ENCODE measurements at places on chromosomes 5 and 9.

- DNase-seq: no peak
These were observed 66.6 kb downstream of the DENND1A start for GRCh38 chr9:123863164-123863855.

DNA sequence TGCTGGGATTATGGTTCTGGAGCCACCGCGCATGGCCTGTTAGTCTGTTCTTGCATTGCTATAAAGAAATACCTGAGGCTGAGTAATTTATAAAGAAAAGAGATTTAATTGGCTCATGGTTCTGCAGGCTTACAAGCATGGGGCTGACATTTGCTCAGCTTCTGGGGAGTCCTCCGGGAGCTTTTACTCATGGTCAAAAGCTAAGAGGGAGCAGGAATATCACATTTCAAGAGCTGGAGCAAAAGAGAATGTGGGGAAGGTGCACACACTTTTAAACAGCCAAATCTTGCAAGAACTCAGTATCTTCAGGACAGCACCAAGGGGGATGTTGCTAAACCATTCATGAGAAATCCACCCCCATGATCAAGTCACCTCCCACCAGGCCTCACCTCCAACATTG, 12.1 kb downstream of the JAK2 start:
- no peak for DNase-seq

DNA sequence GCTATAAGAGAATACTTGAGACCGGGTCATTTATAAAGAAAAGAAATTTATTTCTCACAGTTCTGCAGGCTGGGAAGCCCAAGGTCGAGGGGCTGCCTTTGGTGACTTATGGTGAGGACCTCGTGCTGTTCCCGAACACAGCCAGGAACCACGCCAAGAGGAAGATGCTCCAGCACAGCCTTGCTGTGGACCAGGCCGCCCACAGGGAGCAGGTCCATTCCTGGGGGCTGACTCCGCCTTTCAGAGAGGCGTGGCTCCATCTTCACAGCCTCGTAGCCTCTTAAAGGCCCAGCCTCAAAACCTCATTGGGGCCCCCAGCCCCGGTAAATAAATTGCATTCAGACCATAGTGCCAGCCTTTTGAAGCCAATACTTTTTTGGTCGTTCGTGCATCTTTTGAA, 93.5 kb upstream of the CACNA1B start:
- no peak for DNase-seq

DNA sequence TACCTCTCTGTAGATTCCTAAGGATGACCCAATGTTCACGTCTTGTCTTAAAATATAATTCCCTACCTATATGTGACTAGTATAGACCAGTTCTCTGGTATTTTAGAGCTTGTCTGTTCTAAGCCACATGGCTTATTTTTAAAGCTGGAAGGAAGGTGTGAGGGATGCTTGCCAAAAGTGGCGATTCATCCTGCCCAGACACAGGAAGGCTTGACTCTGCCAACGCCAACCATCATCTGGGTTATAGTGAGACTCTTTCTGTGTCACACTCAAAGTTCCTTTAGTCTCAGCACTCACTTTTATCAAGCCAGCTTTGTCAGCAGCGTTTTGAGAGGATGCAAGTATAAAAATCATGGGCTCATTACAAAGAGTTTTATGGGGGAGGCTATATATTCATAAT, 500.0 kb downstream of the PTPRD start:
- no peak for DNase-seq

DNA sequence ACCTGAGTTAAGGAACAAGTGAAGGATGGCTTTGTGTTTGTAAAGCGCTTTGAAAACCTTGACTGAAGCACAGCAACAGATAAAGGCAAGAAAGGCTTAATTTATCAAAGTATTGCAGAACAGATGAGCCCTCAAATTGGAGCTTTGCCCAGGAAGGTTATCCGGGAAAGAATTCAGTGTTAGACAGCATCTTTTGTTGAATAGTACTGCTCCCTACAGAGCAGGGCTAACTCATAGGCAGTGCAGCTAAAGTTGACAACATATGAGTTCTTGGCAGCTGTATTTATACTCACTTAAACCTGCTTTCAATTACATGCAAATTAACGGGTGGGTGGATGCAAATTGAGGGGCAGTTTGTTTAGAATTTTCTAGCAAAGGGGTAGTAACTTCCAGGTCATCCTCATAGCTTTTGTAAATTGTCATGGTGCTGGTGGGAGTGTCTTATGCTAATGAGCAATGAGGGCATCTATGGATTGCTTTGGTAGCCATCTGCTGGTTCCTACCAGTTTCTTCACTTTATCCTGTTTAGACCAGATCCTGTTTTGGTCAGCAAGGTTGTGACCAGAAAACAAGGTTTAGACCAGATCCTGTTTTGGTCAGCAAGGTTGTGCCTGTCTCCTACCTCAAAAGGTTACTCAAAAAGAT, 105.8 kb downstream of the GDA start:
- DNase-seq: no peak

DNA sequence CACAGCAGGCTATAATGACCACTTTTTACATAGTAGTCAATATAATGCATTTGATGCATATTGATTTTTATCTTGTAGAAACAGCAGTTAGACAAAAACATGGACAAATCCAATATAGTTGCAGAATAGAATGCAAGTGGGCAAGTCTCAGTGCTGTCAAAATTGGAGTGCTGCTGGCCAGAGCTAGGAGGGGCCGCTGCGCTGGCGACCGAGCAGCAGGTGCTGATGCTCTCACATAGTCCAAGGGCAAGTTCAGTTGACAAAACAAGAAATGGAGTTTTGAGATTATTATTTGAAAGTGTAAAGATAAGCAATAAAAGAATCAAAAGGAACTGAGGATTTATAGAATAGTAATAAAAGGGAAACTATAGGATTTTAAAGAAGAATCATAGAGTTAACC, 60.6 kb upstream of the CDK20 start:
- no peak for DNase-seq

DNA sequence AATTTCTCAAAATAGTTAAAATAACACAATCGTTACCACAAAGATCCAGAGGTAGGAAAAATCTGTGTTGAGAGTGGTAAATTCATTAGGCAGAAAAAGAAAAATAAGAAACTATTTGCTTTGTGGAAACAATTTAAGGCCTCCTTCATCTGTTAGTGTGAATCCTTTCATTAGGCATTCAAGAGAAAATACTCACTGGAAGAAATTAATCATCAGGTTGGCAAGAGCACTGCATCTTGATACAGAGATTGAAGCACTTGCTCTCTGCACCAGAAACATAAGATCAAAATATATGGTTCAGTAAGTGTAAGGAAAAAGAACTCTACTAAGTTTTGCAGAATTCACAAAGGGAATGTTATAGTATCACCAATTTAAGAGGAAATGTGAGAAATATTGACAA, 44.4 kb downstream of the TTC39B start:
- DNase-seq: no peak

DNA sequence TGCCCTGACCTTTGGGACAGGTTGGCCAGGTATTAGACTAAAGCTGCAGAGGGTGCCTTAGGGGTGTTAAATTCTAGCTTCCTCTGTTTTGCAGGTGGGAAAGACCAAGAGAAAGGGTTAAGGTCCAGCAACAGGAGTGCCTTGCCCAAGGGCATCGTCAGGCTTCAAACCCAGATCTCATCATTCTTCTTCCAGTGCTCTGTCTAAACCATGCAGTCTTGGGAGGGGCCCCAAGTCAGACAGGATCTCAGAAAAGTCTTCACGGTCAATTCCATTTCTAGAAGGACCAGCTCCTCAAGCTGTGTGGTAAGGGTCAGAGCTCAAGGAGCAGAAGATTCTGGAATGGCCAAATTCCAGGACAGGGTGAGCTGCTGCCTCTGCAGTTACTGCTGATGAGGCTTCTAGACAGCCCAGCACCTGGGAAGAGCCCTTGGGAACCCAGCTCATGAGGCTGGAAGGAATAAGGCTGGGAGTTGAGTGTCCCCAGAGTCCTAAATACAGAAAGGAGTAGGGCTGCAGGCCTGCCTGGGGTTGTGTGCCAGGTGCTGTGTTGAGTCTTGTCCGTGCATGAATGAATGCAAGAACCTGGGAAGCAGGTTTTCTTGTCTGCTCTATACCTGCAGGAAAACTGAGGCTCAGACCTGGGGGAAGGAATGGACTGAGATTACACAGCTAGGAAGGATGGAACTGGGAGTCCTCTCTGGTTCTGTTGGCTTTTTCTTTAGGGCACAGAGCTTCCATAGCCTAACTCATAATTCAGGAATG, 69.3 kb downstream of the WWC1 start:
- no peak for DNase-seq

GRCh38 chr5:137342764-137343163, 156.4 kb downstream of the SPOCK1 start:
- DNase-seq: no peak

DNA sequence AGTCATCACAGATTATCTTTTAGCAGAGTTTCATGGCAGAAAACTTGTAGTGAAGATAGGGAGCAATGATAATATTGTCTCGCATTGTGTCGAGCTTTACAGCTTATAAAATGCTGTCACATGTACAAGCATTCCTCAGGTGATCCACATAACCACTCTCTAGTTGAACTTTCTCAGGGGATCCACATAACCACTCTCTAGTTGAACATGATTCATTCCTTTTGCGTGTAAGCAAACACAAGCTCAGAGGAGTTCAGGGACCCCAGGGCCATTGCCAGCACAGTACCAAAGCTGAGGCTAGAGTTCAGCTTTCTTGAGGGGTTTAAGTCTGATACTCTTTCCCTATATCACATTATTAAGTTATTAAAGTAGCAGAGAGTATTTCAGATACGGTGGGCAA, 86.7 kb downstream of the CDH6 start:
- no peak for DNase-seq

DNA sequence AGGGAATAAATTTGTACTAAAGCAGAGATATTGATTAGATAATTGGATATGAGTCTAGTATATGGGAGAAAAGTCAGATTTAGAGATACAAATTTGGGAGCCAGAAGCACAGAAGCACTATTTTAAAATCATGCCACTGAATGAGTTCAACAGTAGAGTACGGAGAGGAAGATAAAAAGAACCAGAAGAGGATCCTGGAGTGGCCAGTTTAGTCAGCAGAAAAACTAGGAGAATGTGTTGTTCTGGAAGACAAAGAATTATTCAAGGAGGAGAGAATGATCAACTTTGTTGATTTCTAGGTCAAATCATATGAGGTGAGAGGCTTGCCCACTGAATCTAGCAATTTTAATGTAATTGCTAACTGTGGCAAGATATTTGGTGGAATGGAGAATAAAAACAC, 67.0 kb downstream of the NIPBL start:
- no peak for DNase-seq

DNA sequence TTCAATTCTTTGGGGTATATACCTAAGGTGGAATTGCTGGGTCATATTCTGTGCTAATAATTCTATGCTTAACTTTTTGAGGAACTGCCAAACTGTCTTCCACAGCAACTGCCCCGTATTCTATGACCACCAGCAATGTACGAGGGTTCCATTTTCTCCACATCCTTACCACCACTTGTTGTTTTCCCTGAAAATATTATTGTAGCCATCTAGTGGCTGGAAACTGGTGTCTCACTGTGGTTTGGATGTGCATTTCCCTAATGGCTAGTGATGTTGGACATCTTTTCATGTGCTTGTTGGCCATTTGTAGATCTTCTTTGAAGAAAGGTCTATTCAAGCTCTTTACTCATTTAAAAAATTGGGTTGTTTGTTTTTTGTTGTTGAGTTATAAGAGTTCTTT, 30.7 kb downstream of the MSX2 start:
- DNase-seq: no peak

- DNase-seq: no peak
These were observed 122.7 kb upstream of the SPDL1 start for GRCh38 chr5:169460896-169461295.

DNA sequence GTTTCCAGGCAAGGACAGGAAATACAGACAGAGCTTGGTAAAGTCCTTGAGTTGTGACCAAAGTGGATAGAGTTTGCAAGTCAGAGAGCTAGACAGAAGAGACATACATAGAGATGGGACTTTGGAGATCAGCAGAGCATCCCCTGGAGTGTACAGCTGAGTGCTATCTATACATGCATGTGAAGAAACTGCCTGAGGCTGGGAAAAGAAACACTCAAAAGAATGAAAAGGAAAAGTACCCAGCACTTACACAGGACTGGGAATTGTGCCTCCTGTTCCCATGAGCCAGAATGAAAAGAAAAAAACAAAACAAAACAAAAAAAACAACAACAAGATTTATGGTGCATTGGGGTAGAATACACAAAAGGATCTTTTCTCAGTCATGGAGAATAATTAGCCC, 606.4 kb downstream of the ZNF608 start:
- no peak for DNase-seq

- no peak for DNase-seq
These were observed 44.8 kb downstream of the ABCA1 start for GRCh38 chr9:104883169-104883568.

GRCh38 chr5:60208716-60209115, 315.2 kb upstream of the PDE4D start:
- no peak for DNase-seq

DNA sequence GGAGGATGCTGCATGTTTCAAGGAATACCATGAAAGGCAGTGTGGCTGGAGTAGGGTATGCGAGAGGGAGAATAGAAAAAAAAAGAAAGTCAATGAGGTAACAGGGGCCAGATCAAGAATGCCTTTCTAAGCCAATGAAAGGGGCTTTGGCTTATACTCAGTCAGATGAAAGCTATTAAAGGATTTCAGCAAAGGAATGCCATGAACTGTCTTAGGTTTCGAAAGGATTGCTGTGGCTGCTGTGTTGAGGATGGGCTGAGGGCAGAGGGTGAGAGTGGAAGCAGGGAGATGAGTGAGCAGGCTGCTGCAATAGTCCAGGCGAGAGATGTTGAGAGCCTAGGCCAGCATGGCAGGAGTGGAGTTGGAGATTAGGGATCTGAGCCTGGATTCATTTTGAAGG, 135.4 kb upstream of the CKMT2 start:
- no peak for DNase-seq

DNA sequence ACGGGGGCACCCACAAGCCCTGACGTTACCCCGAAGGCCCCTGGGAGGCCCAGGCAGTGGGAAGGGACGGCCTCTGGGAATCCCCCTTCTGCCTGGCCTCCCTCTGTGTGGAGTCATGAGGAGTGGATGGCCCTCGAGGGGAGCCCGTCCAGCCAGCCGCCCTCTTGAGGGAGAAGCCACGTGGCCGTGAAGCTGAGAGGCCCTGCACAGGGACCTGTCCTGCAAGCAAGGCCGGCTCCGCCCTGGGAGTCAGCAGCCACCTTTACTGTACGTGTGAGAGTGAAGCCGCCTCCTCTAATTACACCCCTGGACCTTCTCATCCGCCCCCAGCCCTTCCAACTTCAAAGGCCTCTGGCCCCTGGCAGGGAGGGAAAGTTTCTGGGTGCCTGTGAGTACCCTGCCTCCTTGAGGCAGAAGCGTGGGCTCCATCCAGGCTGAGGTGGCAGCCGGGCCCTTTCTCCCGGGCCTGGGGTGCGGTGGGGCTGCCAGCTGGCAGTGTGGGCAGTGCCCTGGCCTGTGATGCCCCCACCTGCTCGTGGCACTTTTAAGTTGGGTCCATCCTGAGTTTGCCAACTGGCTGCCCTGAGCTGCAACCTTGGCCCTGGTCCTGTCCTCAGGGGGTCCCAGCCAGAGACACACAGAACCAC, 55.9 kb upstream of the EGFL7 start:
- no peak for DNase-seq

GRCh38 chr9:117720555-117720954, 16.4 kb downstream of the TLR4 start:
- no peak for DNase-seq
